Aorta (tissue), 5 donors: ENCODE measurements at places on chromosomes 11 and 22.
A peak's percentile ranks its signal among the peaks of the same experiment; 100 is the strongest.

- no peak overlapping the region for H3K27ac ChIP-seq
- H3K36me3 ChIP-seq = peaks cover 9% of the 10 kb centered on the region
- no peak overlapping the region for H3K4me3 ChIP-seq
Measured at GRCh38 chr11:45859661-45860140, 12.4 kb downstream of the CRY2 start.

- no peak overlapping the region for H3K4me3 ChIP-seq
- no peaks in the 10 kb centered on the region for H3K27me3 ChIP-seq
- no peaks in the 10 kb centered on the region for H3K36me3 ChIP-seq
Measured at GRCh38 chr22:37492428-37493344, 6.5 kb upstream of the MFNG start.

DNA sequence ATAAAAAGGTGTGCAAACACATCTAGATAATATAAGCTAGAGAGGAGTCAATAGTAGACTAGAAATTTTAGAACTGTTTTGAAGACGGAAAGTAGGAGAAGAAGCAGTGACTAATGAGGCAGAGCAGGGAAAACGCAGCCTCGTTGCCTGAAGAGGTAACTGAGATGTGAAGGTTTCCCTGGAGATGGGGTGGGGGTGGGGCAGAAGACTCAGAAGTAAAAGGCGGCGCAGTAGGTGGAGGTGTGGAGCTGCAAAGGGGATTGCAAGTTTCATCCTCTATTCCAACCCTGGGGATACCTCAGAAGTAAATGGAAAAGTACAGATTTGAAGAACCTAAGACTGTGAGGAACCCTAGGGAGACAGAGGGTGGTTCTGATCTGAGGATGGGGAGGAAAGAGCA lies 109.5 kb downstream of the TMPRSS5 start:
- H3K4me1 ChIP-seq = no peaks in the 10 kb centered on the region
- no peak for DNase-seq
- H3K27me3 ChIP-seq = no peaks in the 10 kb centered on the region
- no peak overlapping the region for H3K27ac ChIP-seq
- no peak overlapping the region for H3K4me3 ChIP-seq

- H3K36me3 ChIP-seq = no peaks in the 10 kb centered on the region
- H3K27me3 ChIP-seq = no peaks in the 10 kb centered on the region
- no peak overlapping the region for H3K4me3 ChIP-seq
- no peak for DNase-seq
Measured at GRCh38 chr22:28832731-28833130, 32.4 kb upstream of the XBP1 start.

DNA sequence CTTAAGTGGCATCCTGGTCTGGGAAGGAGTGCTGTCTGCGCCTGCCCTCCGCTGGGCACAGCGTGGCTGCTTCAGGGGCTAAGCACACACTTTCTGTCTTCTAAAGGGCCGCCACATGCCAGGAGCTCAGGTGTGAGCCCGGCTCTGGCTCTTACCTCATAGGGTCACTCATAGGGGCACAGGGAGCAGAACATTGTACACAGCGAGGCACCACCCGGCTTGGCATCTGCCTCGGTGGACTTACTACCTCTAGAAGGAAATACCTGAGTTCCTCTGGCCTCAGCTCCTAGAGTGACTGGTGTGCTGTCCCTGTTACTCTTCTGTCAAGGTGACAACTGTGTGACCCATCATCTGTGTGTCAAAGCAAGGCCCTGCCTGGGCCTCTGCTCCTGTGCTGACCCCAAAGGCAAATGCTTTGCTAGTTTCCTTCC lies 13.4 kb downstream of the NEAT1 start:
- H3K36me3 ChIP-seq = peaks cover 4% of the 10 kb centered on the region
- H3K4me1 ChIP-seq = no peaks in the 10 kb centered on the region
- no peak overlapping the region for H3K27ac ChIP-seq
- DNase-seq = no peak
- no peak overlapping the region for H3K4me3 ChIP-seq

GRCh38 chr11:65435411-65435931 lies 12.9 kb downstream of the NEAT1 start:
- no peaks in the 10 kb centered on the region for H3K27me3 ChIP-seq
- DNase-seq = no peak
- H3K4me1 ChIP-seq = no peaks in the 10 kb centered on the region

DNA sequence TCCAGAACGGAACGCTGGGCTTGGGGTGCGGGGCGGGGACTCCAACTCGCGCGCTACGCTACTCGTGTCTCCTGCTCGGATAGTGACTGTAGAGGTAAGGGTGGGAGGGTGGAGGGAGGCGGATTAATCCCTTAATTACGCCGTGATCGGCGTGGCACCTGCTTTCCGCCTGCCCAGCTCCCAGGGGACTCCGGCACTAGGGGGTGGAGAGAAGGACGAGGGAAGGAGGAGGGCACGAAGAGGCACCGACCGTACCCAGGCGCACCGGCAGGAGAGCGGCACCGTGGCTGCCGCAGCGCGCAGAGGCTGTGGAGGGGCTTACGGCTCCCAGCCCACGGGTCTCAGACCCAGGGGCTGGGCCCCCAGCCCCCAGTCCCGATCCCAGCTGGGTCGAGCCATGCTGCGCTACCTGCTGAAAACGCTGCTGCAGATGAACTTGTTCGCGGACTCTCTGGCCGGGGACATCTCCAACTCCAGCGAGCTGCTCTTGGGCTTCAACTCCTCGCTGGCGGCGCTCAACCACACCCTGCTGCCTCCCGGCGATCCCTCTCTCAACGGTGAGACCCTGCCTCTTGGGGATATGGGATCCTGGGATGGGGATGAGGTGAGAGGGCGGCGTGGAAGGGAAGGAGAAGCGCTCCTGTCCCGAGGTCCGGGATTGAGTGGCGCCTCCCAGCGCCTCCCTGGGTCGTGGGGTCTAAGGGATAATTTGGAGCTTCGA lies at the start of gene ROBO3:
TSS of gene ROBO3 (plus strand) at position 252 of the 721 bp plus-strand sequence. CDS start at position 398, 146 bp downstream.
- no peak for DNase-seq
- H3K36me3 ChIP-seq = no peaks in the 10 kb centered on the region
- H3K4me3 ChIP-seq = no peak within 1 kb of the TSS
- no peaks in the 10 kb centered on the region for H3K27me3 ChIP-seq

DNA sequence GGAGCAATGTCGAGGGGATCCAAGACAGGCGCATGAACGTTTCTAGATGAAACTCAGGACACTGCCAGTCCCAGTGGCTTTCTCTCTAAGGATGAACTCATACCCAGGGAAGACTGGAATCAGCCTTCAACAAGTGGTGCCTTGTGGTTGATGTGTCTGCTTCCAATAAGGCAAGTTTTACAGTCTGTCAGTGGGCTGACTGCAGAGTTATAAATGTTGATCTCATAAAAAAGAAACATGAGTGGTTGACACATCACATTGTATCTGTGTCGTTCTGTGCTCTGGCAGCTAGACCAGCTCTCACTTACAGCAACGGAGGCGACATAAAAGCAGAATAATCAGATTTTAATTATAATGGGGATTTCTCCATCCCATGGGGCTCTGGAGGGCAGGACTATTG lies 96.7 kb downstream of the SNX19 start:
- H3K4me3 ChIP-seq = no peak overlapping the region
- no peaks in the 10 kb centered on the region for H3K27me3 ChIP-seq
- no peak for DNase-seq
- H3K4me1 ChIP-seq = no peaks in the 10 kb centered on the region

DNA sequence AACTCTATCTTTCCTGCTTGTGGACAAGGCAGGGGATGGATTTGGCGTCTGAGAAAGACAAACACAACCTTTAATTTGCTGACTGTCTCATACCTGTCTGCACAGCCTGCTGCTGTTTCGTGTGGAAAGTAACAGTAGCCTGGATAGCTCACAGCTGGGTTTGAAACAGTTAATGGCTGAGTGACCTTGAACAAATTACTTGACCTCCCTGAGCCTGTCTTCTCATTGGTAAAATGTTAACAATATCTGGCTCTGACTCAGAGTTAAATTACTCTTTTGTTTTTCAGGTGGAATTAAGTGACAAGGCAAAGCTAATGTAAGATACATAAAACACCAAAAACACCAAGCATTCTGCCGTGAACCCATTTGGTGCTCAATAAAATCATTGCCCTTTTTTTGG lies 41.1 kb upstream of the ADA2 start:
- H3K4me1 ChIP-seq = no peaks in the 10 kb centered on the region
- no peak overlapping the region for H3K4me3 ChIP-seq
- H3K27me3 ChIP-seq = no peaks in the 10 kb centered on the region

DNA sequence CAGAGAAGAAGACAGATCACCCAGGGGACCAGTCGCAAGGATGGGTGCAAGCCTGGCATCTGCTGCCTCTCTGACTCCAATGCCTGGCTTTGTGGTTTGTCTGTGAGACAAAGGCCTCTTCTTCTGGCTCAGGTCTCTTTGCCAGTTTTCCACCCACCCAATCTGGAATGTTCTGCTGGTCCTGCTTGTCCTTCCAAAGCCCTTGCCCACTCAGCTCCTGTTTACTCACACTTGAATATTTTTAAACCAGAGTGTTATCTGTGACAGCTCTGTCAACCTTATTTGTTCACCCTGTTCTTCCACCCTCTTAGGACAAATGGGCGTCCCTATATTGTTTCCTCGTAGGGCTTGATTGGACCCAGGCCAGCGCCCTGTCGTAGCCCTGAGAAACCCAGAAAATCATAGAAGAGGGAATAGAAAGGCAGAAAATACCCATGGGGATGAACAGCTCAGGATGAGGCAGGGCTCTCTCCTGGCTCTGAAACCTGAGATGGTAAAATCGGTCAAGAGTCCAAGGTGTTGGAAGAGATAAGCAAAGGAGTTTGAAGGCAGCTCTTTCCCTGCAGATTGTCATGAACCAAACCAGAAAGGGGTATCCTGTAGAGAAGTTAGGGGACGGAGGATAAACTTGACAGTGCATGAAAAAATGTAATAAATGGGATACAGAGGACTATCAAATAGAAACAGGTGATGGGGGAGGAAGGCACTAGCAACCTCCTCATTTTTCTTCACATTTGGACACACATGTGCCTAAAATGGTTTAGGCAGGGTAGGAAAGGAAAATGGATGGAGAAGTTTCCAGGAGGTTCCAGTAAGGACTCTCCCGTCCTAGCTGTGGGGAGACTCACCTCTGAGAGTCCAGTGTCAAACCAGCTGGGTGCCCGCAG lies 651 bp downstream of the CRYAB start:
- H3K36me3 ChIP-seq = peaks cover 3% of the 10 kb centered on the region
- H3K27ac ChIP-seq = peak overlapping the region; percentile 98
- DNase-seq = no peak
- H3K27me3 ChIP-seq = no peaks in the 10 kb centered on the region
- no peaks in the 10 kb centered on the region for H3K4me1 ChIP-seq
- peak overlapping the region; percentile 79 for H3K4me3 ChIP-seq

DNA sequence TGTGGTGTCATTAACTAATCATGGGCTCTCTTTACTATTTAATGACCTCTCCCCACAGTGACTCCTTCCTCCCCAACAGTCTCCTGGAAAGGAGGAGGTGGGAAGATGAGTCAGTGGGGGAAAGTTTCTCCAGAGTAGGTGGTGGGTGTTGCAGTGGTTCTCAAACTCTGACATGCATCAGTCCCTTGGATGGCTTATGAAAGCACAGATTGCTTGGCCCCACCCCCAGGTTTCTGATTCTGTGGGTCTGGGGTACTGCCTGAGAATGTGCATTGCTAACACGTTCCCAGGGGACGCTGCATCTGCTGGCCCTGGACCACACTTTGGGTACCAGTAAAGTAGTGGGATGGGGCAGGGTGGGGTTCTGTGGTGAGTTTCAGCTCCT lies 9.8 kb downstream of the CD82 start:
- H3K27ac ChIP-seq = no peak overlapping the region
- DNase-seq = no peak
- no peak overlapping the region for H3K4me3 ChIP-seq
- H3K4me1 ChIP-seq = no peaks in the 10 kb centered on the region

GRCh38 chr11:117597071-117597470 lies 199.9 kb downstream of the DSCAML1 start:
- no peak overlapping the region for H3K27ac ChIP-seq
- H3K27me3 ChIP-seq = peaks cover 2% of the 10 kb centered on the region
- no peaks in the 10 kb centered on the region for H3K4me1 ChIP-seq
- H3K36me3 ChIP-seq = no peaks in the 10 kb centered on the region
- no peak overlapping the region for H3K4me3 ChIP-seq
- no peak for DNase-seq

DNA sequence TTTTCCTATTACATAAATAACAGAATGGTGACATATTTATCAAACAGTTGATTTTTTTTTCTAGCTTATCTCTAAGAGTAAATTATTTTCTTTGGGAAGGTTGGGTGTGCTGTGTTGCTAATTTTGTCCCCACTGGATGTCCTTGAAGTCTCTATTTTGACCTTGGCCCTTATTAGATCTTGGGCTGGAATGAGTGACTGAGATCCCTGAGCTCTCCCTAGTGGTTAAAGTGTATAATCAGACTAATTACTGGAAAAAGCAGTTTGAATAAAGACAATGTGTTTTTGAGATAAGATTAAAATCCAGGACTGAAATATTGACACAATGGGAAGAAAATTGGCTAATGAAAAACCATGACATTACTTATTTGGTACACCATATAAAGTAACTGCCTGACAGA lies 56.1 kb downstream of the AASDHPPT start:
- H3K27me3 ChIP-seq = no peaks in the 10 kb centered on the region
- DNase-seq = no peak
- H3K4me3 ChIP-seq = no peak overlapping the region
- no peaks in the 10 kb centered on the region for H3K4me1 ChIP-seq
- H3K27ac ChIP-seq = no peak overlapping the region

DNA sequence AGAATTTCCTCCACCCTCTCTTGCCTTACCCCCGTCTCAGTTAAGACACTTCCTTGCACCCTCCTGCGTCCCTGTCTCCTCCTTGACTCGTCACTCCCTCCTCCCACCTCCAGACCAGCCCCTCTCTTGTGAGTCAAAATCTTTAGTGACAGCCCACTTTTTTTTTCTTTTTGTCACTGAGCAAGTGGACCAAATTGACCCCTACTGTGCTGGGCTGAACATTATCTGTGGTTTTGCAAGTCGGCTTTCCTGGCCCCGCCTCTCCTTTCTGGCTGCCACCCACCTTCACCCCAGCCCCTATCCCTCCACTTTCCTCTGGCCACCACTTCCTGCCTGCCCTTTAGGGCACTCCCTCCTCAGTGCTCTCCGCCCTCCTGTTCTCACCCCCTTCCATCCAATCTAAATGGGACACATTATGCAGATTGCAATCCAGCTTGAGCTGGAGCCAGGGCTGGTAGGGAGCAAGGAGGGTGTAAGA lies at the start of gene APLNR:
TSS of gene APLNR (minus strand) at position 47 of the 478 bp plus-strand sequence. CDS start 246 bp downstream, outside the sequence.
- no peaks in the 10 kb centered on the region for H3K4me1 ChIP-seq
- no peaks in the 10 kb centered on the region for H3K36me3 ChIP-seq
- H3K4me3 ChIP-seq = no peak within 1 kb of the TSS
- DNase-seq = no peak

DNA sequence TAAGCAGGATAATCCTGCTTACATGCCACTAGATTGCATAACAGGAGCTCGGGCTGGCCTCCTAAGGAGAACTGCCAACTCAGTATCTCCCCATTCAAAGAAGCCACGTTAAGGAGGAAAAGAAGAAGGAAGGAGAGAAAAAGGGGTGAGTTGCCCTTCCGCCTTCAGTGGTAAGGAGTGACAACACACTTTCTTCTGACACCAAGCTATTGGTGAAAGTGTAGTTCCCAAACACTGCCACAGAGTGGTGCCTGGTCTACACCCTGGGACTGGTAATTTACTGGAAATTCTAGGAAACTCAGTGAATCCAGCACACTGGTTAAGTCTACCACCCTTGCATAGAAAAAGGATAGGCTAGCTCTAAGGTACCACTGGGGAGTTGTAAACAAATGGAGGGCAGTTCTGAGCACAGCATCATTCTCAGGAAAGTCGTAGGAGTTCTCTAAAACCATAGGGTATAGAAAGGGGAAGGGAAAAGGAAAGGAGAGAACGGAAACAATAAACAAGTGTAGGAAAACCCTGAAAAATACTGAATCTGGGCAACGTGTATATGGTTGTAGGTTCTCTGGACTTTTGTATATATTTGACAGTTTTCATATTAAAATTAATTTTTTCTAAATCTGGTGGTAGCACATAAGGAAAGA lies 58.2 kb downstream of the RRAS2 start:
- no peak overlapping the region for H3K4me3 ChIP-seq
- H3K4me1 ChIP-seq = no peaks in the 10 kb centered on the region
- DNase-seq = no peak
- no peaks in the 10 kb centered on the region for H3K27me3 ChIP-seq
- H3K36me3 ChIP-seq = no peaks in the 10 kb centered on the region
- H3K27ac ChIP-seq = no peak overlapping the region
